ENCODE measurements at places on chromosomes 2 and 18.

DNA sequence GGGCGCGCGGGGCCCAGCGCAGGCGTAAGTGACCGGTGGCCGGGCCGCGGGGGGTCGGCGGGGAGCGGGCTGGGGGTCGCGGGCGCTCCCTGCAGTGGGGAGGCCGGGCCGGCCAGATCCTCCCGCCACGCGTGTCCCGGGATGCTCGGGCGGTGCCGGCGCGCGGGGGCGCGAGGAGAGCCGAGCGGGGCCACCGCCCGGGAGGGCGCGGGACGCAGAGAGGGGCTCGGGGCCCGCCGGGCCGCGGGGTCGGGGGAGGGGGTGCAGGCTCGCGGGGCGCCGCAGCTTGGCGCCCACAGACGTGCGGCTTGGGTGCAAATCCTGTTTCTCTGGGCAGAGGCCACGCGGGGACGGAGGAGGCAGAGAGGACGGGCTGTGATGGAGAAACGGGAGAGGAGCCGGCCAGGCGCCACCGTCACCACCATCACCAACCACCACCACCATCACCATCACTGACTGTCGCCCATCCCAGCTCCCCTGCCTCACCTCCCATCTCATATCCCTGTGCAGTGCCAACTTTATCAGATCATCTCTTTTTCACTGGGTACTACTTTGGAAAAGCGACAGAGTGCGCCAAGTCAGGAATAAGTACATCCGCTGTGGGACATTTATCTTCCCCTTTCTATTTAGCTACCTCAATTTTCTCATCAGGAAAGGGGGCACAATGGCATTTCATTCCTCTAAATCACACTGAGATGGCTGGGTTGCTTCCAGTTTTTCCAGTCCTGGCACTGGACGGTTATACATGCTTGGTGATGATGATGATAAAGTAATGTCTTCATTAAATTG lies 97.2 kb upstream of the GPR45 start:
- no peak for DNase-seq

- DNase-seq = no peak
These were observed 60.3 kb downstream of the CACNB4 start for GRCh38 chr2:152038441-152038958.

GRCh38 chr18:35050028-35050546 lies 8.9 kb downstream of the MAPRE2 start:
- no peak for DNase-seq

DNA sequence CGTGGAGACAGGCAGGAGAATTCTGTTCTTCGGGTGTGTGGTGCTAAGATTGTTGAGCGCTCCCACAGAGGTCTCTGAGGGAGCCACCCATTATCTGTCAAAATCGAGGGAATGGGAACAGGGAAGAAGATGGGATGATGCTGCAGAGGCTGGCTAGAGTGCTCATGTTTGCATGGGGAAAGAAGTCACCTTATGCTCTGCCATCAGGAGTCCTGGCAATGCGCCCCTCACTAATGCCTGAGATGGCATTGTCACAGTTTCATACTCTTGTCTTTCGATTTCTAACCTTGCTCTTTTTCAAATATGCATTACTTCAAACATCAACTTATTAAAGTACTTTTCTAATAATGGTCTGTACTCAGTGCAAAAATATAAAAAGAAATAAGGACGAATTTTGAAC lies 463.3 kb upstream of the CELF4 start:
- DNase-seq = no peak

- no peak for DNase-seq
These were observed 123.1 kb downstream of the LRRTM4 start for GRCh38 chr2:77398970-77399600.

DNA sequence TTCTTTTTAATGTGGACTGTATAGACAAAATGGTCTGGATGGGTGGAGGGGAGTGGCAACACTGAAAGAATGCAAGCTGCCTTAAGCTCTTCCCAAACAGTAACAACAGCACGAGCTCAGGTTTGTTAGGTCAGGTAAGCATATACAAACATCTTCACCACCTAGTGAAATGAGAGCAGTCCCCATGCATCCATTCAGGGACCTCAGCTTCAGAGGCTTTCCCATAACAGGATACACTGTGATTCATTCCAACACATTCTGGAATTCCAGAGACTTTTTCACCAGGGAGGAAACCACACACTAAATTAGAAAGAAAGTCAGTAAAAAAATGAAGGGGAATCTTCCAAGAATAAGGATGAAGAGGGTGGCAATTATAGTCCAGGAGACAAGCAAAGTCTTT lies 50.4 kb upstream of the BZW1 start:
- DNase-seq = no peak

GRCh38 chr2:25920786-25921415 lies 42.6 kb upstream of the ASXL2 start:
- no peak for DNase-seq

DNA sequence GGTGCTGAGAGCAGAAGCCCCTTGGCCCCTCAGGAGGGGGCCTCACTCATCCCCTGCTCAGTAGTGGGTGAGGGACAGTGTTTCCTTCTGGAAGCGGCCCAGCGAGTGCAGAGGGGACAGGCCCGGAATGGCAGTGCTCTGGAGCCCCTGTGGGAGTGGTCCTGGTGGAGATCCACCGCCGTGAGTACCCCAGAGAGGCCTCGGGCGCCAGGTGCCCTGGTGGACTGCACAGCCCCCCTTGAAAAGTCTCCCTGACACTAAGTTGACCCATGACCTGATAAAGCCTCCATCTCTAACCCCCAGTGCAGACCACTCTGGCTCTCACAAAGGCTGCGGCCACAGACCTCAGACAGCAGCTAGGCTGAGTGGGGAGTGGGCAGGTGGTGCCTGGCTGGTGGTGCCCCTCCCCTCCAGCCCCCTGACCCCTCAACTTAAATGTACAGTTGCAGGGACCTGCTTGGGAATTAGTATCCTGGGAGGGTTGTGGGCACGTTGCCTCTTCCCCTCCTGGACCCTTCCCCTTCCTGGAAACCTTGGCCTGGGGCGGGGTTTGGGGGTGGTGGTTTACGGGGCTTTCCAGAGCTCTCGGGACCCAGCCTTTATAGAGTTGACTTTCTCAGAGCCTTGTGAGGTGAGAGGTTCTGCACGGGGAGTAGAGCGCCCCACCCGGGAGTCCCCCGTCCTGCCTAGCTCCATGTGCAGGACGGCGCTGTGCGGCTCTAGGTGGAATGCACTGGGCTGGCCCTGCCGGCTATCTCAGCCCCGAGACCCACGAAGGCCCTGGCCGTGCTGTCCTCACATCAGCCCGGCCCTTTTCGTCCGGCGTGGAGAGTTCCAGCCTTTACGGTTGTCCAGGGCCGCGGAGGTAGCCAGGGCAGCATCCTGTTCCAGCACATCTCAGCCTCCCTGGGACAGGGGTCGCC lies 62.7 kb downstream of the RTP5 start:
- no peak for DNase-seq

- DNase-seq = peak; percentile 55
These were observed 601 bp downstream of the ENOSF1 start for GRCh38 chr18:711657-712400.

- DNase-seq = no peak
These were observed 143.1 kb upstream of the CAPN13 start for GRCh38 chr2:30950339-30950738.

DNA sequence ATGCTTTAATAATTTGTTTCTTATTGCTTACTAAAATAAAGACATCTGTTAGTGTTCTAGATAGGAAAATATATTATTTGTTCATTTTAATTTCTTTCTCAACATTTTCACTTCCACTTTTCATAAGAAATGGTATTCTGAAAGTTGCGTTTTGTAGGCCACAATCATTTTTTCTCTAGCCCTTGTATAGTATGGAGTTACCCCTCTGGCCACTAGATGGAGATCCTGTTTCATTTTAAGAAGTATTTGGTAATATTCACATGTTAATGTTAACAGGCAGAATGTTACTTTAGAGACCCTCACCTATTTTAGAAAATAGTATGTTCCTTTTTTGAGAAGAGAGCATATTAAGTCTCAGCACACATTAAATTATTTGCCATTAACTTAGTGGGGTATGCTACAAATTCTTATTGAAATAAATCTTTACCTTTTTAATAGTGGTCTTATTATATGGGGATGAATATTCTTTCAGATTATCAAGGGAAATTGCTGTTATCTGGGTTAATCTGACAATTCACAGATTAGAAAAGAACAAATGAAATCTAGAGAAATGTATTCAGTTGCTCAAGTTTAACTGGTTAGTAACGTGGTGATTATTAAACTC lies 73.9 kb upstream of the TTC27 start:
- DNase-seq = peak; percentile 30

DNA sequence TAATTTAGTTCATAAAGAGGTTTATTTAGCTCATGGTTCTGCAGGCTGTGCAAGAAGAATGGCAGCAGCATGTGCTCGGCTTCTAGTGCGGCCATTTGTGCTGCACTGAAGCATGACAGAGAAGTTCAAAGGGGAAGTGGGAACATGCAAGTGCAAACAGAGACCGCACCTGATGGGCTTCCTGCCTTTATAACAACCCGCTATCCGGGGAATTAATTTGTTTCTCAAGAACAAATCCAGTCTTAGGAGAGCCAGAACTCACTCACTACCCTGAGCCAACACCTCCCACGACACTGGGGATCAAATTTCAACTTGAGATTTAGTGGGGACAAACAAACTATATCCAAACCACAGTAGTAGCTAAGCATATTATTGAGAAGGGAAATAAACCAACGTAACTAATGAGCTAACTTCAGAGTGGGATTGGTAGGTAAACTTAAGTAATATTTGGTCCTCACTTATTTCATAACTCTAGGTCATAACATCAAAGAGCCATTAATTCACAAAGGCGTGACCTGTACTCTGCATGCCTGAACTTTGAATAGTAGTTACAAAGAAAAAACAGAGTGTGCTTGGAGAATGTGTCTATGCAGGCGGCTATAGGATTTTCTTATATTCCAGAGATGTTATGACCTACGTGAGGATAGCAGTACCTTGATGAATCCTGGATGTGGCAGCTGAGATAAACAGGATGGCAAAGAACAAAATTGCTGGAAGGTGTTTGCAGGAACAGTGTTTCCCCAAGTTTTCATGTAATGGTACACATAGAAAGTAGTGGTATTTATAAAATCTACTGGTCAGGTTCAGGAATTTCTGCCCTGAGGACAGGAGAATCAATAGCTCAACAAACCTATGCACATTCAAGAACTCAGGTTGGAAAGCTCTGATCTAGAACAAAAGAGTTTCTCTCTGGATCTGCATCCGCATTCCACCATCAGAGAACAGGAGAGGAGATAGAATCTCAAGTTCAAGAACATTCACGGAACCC lies 845.9 kb upstream of the ID2 start:
- DNase-seq = no peak

GRCh38 chr2:137674991-137675390 lies 289.3 kb upstream of the HNMT start:
- no peak for DNase-seq

DNA sequence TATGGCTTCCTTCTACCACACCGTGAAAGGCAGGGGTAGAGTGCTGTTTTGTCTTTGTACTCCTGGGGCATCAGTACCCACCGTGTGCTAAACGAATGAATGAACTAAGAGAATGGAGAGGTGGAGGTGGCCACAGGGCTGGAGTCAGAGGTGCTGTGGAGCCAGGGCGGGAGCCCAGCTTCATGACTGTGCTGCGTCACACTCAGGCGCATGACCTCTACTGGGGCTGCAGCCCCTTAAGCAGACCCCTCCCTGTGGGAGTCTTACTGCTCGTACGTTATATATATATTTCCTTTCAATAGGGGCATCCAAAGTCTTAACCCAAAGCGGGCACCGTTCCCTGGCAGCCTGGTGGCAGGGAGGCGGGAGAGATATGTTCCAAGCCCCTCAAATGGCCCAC lies 18.0 kb upstream of the LBH start:
- no peak for DNase-seq

- DNase-seq = no peak
These were observed 326.4 kb downstream of the NR4A2 start for GRCh38 chr2:156005999-156006712.

GRCh38 chr2:159549234-159549633 lies 67.1 kb downstream of the BAZ2B start:
- no peak for DNase-seq

GRCh38 chr2:20913491-20913890 lies 90.6 kb upstream of the LDAH start:
- DNase-seq = no peak

DNA sequence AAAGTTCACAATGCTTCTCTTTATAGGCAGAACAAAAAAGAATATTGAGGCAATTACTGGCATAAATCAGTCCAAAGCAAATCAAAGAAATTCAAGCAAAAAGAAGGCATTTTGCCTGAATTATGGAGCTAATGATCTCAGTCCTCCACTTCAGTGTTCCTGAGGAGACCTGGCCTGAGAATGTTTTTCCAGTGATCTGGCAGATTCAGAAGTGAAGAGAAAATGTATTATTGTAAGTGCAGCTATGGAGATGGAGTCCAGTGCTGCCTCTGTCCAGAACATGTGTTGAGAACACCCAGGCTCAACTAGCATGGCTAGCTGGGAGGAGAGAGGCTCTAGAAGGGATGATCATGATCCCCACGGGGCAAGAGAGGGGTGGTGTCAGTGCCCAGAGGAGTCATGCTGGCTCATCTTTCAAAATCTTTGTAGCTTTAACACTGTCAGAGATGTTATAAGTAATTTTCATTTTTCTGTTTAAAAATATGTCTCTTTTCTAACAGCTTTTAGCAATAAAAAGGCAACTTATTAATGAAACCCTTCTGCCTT lies 367.0 kb upstream of the RAB12 start:
- DNase-seq = no peak

DNA sequence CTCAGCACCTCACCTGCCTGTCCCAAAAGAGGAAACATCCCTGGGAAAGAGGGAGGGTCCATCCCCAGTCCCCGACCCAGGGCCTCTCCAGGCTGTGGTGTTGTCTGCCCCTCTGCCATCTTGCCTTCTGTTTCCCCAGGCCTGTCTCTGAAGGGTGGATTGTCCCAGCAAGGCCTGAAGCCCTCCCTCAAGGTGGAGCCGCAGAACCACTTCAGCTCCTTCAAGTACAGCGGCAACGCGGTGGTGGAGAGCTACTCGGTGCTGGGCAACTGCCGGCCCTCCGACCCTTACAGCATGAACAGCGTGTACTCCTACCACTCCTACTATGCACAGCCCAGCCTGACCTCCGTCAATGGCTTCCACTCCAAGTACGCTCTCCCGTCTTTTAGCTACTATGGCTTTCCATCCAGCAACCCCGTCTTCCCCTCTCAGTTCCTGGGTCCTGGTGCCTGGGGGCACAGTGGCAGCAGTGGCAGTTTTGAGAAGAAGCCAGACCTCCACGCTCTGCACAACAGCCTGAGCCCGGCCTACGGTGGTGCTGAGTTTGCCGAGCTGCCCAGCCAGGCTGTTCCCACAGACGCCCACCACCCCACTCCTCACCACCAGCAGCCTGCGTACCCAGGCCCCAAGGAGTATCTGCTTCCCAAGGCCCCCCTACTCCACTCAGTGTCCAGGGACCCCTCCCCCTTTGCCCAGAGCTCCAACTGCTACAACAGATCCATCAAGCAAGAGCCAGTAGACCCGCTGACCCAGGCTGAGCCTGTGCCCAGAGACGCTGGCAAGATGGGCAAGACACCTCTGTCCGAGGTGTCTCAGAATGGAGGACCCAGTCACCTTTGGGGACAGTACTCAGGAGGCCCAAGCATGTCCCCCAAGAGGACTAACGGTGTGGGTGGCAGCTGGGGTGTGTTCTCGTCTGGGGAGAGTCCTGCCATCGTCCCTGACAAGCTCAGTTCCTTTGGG lies 47.2 kb downstream of the BOLA3 start:
- DNase-seq = no peak

- DNase-seq = no peak
These were observed 42.3 kb downstream of the TRAF3IP1 start for GRCh38 chr2:238362626-238363025.

- no peak for DNase-seq
These were observed 44.2 kb upstream of the CTDP1 start for GRCh38 chr18:79635427-79635726.
